NCI-H1092 (cell line): ENCODE measurements at places on chromosomes 2 and 18.

GRCh38 chr2:68225119-68225632 is 27.2 kb downstream of the PPP3R1 start:
- no peak for DNase-seq

DNA sequence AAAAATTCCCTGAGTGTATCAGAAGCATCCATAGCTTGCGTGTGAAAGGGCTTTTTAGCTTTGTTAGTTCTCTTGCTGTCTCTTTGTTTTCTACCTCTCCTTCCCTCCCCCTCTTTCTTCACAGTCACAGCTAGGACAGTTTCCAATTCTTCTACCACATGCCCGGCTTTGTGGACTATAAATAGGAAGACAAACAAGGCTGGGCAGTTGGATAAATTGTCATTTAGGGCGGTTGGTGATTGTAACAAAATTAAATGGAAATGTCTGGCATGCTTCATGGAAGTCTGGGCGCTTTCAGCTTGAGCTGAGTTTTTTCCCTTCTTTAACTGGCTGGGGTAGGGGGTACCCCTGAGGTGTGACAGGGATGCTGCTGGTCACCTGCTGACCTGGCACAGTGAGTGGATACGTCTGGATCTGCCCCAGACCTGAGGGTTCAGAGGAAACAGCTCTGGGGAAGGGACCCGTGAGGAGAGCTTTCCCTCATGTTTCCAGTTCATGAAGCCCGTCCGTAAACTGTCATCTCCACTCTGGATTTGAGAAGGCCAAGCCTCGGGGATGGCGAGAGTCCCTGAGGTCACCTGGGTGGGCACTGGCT is 29.0 kb upstream of the GIGYF2 start:
- no peak for DNase-seq

GRCh38 chr2:156125018-156125417 is 207.5 kb downstream of the NR4A2 start:
- no peak for DNase-seq

DNA sequence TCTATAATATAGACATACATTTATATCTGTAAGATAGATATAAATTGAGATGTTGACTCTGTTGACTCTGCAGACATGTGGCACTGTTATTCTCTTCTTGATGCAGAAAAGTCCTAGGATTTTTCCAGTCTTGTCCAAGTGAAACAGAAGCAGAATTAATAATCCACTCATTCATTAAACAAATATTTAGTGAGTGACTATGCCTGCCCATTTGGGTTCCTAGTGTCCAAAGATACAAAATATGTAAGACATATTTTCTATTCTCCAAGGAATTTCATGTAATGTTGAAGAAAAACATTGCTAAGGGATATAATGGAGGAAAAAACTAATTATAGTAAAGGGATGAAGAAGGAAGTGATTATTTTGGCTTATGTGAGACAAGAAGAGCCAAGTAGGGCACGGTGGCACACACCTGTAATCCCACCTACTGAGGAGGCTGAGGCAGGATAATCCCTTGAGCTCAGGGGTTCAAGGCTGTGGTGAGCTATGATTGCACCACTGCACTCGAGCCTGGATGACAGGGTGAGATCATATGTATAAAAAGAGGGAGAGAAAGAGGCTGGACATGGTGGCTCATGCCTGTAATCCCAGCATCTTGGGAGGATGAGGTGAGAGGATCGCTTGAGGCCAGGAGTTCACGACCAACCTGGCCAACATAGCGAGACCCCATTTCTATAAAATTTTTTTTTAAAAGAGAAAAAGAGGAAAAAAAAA is 19.9 kb upstream of the PLEKHH2 start:
- no peak for DNase-seq
